Hematopoietic multipotent progenitor cell treated with erythropoietin and hydrocortisone succinate and interleukin-3 and kit ligand, for 8 days (in vitro differentiated cells): ENCODE measurements at places on chromosomes 13 and 19.

- no peak for DNase-seq
These were observed 6.3 kb downstream of the SH3GL1 start for GRCh38 chr19:4393947-4394590.

DNA sequence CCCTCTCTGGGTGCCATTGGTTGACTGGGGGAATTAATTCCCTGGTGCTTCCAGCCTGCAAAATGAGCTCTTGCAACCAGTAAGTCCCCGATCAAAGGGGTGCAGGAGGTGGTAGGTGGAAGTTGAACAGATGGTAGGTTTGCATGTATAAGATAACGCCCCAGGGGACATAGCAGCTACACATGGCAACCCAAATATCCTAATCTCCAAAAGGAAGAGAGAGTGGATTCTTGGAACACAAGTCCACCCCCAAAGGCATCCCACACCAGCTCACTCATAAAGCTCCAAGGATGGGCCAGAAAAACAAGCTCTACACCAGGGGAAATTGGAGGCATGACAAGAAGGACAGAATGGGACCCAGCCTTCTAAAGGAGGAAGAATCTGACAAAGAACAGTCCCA is 4.8 kb downstream of the CD209 start:
- no peak for DNase-seq

GRCh38 chr13:41049480-41050440 is 11.5 kb upstream of the WBP4 start:
- no peak for DNase-seq

GRCh38 chr13:55106509-55106908 is 2034.2 kb upstream of the PRR20A start:
- no peak for DNase-seq

GRCh38 chr13:99734013-99734693 is 232.9 kb downstream of the TM9SF2 start:
- no peak for DNase-seq

GRCh38 chr19:54391589-54392061 is 23.6 kb upstream of the TTYH1 start:
- no peak for DNase-seq

- DNase-seq: no peak
These were observed 21.6 kb downstream of the FAM124A start for GRCh38 chr13:51243832-51244231.

GRCh38 chr19:13172346-13173138 is 22.3 kb downstream of the IER2 start:
- peak; percentile 81 for DNase-seq
